ENCODE measurements at places on chromosomes 12 and 14.

DNA sequence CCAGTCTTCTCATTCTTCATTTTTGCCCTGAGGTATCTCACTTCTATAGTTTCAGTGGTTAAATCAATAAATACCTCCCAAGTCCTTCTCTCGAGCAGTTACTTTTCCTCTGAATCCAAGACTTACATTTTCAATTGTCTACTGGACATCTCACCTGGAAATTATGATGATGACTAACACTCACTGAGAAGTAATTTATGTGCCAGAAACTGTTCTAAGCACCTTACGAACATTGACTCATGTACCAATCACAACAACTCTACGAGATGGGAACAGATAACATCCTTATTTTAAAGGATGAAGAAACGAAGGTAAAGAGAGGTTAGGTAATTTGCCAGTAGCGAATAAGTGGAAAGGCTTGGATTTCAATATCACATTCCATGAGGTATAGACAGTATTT is 94.1 kb downstream of the EML5 start:
- no peak for DNase-seq

DNA sequence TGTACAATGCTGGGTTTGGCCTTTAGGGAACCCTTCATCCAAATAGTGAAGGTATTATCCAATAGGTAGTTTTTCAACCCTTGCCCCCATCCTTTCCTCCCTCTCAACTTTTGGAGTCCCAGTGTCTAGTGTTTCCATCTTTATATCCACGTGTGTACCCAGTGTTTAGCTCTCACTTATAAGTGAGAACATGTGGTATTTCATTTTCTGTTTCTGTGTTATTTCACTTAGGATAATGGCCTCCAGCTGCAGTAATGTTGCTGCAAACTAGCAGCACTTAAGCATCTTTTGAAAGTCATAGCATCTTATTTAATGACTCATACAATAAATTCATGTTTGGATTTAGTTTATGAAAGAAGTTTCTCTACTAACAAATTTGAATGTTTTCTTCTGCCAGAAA is 442.5 kb downstream of the NELL2 start:
- DNase-seq = no peak

DNA sequence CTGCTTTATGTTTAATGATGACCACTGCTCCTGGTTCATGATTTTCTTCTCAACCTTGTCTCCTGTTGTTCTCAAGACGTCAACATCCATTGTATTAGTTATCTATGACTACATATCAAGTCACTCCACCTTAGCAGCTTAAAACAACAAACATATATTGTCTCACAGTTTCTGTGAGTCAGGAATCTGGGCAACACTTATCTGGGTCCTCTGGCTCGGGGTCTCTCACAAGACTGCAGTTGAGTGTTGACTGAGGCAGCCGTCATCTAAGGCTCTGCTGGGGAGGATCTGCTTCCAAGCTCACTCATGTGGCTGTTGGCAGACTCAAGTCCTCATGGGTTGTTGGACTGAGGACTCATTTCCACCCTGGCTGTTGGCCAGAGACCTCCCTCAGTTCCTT is 27.3 kb upstream of the FRS2 start:
- DNase-seq = no peak

DNA sequence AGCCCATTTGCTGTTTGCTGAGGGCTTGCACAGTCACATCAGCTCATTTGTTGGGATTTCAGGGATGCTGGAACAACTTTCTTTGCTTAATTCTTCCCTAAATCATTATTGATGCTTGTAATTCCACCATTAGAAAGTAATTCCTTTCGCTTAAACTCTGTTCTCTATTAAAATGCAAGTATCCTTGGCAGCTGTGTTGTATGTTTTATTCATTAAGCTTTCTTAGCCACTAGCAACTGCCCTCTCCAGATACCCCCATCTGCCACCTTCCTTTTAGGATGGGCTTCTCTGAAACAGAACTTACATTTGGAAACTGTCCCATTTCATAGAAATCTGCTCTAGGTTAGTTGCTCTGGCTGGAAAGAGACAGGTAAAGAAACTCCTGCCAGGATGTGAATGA is 43.7 kb downstream of the ADCK1 start:
- DNase-seq = no peak

- DNase-seq = no peak
Measured at GRCh38 chr12:115507951-115508722, 769.4 kb downstream of the MED13L start.

GRCh38 chr14:74618078-74618952 is 6.3 kb upstream of the LTBP2 start:
- DNase-seq = peak; percentile 89

- no peak for DNase-seq
Measured at GRCh38 chr14:67776653-67777322, 39.6 kb downstream of the ZFYVE26 start.

DNA sequence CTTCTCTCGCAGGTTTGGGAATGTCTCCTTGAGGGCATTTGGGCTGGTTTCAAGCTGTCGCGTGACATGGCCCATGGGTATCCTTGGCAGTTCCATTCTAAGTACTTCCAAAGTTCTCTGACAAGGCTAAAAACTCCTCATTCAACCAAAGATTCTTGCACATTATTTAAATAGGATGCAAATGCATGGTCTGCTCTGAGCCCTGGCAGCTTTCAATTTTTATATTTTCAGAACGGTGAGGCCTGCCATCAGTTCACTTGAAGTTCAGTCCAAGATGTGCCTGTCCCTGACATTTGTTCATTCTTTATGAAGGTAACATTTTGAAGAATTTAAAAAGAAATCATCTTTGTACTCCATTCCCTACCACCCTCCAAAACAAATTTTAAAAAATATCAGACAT is 160.0 kb downstream of the KCNA5 start:
- DNase-seq = no peak

DNA sequence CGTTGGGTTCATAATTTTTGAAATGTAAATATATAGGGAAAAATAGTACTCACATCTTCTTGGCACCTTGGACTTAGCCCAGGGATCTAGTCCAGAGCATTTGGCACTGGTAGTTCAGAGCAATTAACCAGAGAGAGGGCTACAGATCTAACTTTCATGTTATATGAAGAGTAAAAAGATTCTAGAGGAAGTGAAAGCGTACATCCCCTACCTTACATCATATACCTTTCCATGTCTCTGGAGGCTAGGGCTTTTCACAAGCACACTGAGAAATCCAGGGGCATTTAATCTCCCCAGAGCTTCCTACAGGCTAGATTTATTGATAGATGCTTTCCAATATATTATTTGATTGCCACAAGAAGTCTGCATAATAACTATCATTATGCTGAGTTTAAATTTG is 687.5 kb upstream of the FBXO33 start:
- no peak for DNase-seq

GRCh38 chr14:52072266-52072780 is 3.5 kb upstream of the NID2 start:
- no peak for DNase-seq

- DNase-seq = no peak
Measured at GRCh38 chr14:76836029-76836630, 9.9 kb downstream of the LRRC74A start.

- DNase-seq = no peak
Measured at GRCh38 chr12:31494455-31494854, 96.5 kb downstream of the DENND5B start.

GRCh38 chr14:53047307-53048069 is 96.6 kb upstream of the FERMT2 start:
- DNase-seq = peak; percentile 57

- no peak for DNase-seq
Measured at GRCh38 chr12:30784508-30784907, 29.8 kb upstream of the CAPRIN2 start.

GRCh38 chr14:22671622-22672021 is 27.5 kb upstream of the OR6J1 start:
- no peak for DNase-seq

DNA sequence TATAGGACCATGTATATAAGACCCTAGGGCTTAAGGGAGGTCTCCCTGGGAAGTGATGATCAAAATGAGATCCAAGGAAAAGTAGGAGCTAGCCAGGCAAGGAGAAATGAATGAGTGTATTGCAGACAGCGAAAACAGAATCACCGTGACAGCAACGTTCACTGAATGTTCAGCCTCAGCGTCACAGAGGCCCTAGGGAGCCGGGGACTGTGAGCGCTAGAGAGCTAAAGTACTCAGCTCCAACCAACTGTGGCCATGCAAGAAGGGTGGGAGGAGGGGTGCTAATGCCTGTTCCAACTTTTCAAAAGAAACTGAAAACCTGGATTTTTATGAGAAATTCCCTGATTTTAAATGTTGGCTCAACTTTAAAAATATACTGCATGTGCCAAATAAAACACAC is 105.5 kb upstream of the CCND2 start:
- no peak for DNase-seq

DNA sequence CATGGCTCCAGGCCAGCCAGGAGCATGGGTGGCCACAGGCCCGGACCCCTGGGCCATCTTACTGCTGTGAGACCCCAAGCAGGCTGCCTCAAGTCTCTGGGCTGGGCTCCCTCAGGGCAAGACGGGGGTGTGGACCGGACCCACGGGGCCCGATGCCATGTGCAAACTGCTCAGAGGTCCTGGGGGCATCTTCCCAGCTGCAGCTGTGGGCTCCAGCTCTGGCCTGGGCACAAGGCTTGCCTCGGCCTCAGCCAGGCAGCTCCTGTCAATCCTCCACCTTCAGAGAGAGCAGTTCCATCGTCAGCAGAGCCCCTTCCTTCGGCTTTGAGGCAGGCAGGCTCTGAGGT is 12.4 kb upstream of the GPR132 start:
- DNase-seq = no peak

DNA sequence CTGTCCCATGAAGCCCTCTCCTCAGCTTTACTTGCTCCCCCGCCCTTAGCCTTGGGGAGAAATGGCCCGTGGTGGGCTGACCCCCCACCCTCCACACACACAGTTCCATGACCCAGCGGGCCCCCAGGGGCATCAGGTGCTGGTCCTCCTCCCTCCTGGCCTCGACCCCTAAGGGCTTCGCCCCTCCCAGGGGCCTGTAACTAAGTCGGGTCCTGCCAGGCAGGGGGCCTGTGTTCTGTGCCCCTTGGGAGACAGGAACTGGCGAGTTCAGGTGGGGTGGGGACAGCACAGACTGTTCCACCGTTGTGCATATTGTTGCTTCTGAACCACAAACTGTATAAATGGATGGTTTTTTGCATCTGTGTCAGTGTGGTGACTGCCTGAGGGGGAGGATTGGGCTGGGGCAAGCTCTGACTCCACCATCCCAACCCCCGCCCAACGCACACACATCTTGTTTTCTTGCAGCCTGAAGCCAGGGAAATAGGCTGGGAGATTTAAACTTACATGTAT is 8.8 kb downstream of the TAMALIN start:
- DNase-seq = no peak

GRCh38 chr14:54739514-54739913 is 163.1 kb downstream of the GCH1 start:
- DNase-seq = no peak

DNA sequence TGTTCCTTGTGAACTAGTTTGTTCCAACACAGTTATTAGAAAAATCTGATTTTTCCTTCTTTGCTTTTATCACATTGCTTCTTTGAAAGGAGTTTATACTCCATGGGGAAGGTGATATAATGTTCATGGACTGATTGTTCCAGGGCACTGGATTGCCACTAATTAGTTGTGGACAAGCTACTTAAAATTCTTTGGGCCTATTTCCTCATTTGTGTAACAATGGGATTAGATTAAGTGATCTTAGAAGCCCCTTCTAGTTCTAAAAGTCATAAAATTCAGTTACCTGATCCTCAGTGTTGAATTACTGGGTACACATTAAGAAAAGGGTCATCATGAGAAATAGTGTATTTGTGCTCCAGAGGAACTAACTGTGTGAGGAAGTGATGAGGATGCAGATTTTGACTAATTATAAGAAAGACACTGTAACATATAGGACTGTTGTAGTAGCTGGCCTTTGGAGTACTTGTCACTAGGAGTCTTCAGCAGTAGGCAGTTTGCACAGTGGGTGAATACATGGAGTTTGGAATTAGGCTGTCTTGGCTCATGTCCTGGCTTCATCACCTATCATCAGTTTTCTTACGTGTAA is 82.2 kb downstream of the MIA2 start:
- no peak for DNase-seq

DNA sequence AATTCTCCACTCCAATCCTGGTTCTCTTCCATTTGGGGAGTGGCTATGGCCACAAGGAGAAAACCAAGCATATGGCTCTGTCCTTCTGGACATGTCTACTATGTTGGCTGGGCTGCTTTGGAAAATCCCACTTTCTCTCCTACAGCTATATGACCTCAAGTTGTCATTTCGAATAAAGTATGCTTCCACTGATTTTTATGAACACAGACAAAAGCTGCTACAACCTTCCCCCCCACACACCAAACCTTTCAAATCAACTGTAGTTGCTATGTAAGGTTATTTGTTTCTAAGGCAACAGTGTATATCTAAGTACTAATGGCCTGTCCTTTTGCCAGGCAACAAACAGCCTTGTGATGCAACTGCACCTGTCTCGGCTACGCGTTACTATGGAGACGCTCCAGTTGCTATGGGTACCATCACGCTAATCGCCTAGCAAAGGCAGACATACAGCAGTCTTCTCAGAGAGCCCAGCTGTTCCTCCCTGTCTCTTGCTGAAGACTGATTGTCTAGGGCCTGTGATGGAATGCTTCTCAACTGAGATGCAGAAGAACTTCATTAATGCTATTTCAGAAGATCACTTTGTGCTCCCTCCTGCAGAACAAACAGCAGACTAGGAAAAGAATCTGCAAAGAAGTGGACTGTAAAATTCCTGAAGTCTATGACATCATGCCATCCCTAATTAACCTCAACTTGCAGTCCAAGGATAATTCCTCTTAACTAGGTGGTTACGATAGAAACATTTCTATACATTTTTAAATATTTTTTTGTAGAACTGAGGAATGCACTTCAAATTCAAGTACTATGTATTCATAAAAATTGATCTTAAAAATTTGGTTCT is 67.6 kb downstream of the FOXN3 start:
- peak; percentile 25 for DNase-seq

- no peak for DNase-seq
Measured at GRCh38 chr12:68633614-68634558, 23.2 kb downstream of the RAP1B start.

DNA sequence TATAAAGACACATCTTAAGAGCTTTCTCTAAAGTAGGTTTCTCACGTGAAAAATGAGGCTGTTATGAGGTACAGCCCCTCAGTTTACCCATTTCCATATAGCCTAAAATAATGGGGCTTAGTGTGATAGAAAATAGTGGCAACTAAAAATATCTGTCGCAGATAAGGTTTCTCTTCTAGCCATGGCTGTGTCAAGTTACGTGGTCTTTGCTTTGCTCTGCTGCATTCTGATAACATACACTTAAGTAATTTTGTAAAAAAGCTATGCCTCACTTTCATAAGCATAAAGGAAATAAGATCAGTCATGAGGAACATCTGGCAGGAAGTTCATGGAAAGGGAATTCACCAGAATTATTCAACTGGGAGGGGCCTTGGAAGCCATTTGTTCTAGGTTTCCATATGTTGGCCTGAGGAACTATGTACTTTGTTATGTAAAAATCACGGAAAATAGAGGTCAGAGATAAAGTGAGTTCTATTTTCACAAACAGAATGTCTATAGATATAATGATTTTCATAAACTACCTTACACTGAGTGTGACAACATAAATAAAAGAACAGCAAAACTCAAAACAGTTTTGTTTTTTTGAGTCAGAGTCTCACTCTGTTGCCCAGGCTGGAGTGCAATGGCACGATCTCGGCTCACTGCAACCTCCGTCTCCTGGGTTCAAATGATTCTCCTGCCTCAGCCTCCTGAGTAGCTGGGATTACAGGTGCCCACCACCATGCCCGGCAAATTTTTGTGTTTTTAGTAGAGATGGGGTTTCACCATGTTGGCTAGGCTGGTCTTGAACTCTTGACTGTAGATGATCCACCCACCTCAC is 195.6 kb upstream of the KRR1 start:
- DNase-seq = peak; percentile 81

- no peak for DNase-seq
Measured at GRCh38 chr12:12519354-12519998, 43.2 kb downstream of the DUSP16 start.

Measured in fibroblast of upper back skin (primary cell).